ENCODE measurements at places on chromosomes 11 and 22.

DNA sequence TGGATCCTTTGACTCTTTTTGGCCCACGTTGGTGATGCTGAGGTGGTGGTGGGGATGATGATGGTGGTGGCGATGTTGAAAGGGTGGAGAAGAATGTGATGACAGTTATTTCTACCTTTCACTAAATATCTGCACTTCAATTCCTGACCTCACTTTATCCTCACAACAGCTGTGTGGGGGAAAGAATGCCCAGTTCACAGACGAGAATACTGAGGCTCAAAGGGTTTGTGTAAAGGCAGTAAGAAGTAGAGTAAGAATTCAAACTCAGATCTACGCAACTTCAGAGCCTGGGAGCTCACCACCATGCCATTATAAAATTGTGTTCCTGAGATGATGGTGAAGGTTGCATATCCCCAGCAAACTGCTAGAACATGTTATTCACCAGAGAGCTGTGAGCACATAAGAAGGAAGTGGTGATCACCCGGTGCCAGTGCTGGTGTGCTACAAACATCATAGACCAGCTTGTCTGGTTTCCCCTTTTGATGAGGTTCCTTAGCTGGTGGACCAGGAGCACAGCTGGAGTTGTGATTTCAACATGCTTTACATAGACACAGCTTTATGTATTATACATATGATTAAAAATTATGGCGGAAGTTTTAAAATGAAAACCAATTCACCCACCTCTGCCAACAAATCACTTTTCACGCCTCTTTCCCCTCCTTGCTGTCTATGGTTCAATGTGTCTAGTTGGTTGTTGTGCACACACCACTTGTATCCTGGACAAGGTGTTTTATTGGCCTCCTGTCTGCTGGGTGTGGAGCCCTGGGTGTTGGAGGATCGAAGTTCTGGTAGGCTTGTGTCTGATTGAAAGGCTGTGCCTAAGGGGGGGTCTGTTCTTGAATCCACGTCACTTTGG lies 6.2 kb downstream of the ST14 start:
- no peak for DNase-seq

- no peak for DNase-seq
Measured at GRCh38 chr22:27152883-27153282, 495.5 kb downstream of the MIAT start.

- DNase-seq, result no peak
Measured at GRCh38 chr11:46475926-46476545, 84.5 kb upstream of the CHRM4 start.

GRCh38 chr11:128628325-128628673 lies 40.9 kb upstream of the ETS1 start:
- no peak for DNase-seq

DNA sequence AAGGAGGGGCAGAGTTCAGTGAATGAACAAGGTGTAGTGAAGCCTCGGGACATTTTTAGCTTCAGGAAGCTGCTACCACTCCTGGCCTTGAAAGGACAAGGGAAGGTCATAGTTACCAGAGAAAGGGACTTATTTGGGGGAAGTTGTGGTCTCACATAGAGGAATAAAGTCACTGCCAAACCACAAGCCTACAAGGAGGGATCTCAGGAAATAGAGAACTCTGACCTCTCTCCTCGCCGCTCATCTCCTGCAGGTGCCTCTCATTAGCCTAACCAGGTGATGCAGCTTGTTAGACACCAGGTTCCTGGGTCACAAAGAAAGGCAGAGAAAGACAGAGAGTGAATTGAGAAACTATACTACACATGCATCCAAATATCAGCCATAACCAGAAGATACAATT lies 14.3 kb upstream of the TOLLIP start:
- DNase-seq, result no peak

- DNase-seq, result no peak
Measured at GRCh38 chr11:120548682-120549209, 37.2 kb downstream of the GRIK4 start.

DNA sequence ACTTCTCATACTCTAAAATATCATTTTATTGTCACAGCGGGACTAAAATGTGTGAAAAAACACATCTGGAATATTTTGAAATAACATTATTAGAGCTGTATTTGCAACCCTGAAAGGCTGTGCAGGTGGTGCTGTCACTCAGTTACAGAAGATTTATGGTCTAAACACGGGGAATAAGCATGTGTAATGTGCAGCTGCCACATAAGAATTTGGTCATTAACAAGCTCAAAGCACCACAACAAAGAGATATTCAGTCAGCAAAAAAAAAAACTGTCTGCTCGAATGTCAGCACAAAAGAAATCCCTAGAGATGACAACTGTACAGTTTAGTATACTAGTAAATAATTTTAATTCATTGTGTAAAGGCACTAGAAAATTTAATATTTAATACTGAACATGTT lies 31.3 kb downstream of the TMEM123 start:
- DNase-seq, result no peak

GRCh38 chr11:126414615-126415014 lies 59.1 kb downstream of the ST3GAL4 start:
- DNase-seq, result no peak

DNA sequence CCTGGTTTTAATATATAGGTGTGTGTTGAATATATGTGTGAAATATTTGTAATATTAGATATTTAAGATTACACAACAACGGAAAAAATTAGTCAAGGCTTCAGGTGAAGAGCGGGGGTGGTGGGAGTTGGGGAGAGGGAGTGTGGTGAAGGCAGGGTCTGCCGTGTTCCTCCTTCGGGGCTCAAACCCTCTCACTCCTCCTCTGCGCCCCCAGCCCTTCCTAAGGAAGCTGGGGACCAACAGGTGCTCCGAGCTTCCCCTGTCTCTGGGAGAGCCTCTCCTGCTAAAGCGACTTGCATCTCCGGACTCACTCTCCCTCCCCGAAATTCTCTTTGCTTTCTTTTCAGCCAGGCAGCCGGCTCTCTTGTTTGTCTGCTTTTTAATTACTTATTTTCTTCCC lies 960 bp upstream of the CADM1 start:
- no peak for DNase-seq

- peak; percentile 90 for DNase-seq
Measured at GRCh38 chr11:12137938-12138731, 27.7 kb downstream of the MICAL2 start.

- no peak for DNase-seq
Measured at GRCh38 chr22:33722816-33723215, 197.5 kb downstream of the LARGE1 start.

DNA sequence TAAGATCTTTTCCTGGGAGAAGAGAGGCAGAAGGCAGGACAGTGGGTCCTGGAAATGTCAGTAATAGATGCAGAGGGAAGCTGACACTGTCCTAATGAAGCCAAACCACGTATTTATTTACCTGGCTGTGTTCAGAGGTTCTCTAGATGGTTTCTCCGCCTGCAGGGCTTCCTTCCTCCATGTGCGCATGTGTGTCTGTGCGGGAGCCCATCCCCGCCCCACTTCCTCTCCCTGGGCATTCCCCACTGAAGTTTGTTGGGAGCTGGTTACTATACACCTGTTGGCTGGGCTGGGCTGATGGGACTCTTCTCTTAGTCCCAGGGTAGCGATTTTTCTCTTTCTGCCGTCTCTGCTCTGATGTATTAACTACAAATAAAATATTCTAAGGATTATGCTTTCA lies 204.9 kb upstream of the TBCEL start:
- no peak for DNase-seq

DNA sequence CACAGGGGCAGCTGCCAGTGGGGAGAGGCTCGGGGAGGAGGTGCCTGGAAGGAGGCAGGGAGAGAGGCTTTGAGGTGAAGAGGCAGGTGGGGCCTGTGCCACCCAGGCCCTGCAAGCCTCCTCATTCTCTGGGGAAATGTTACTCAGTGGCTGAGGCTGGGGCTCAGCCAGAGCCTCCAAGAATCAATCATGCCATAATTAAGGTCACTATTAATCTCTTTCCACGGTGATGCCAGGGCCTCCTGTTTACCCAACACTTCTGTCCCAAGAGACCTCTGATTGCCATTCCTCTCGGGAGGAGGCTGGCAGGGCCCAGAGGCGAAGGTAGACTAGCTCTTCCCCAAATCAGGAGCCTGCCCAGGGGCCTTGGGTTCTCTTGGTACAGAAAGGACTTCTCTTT lies 38.4 kb downstream of the GDPD5 start:
- DNase-seq, result no peak

DNA sequence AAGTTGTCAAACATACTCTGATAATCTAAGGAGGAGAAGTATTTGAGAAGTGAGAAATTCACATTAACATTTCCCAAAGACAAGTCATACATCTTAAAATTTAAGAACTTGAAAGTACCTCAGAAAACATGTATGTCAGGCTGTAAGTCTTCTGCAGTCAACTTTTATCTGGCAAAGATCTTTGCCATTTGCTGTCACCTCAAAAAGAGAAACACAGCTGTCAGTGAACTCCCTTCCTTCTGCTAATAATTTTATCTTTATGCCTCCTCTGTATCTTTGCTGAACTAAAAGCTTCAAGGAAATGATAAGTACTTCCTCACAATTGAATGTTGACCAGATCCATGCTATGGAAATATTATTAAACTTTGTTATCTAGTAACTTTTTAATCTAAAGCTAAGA lies 18.7 kb downstream of the TTC17 start:
- DNase-seq, result no peak

- DNase-seq, result no peak
Measured at GRCh38 chr11:72631806-72632731, 42.2 kb downstream of the PDE2A start.

Measured in smooth muscle cell of the brain vasculature (primary cell).